ENCODE measurements at places on chromosomes 12 and 14.

- no peak for DNase-seq
Observed at GRCh38 chr12:49121047-49121696, 10.0 kb downstream of the TUBA1B start.

GRCh38 chr14:34113005-34113511, 162.2 kb upstream of the EGLN3 start:
- DNase-seq, result no peak

DNA sequence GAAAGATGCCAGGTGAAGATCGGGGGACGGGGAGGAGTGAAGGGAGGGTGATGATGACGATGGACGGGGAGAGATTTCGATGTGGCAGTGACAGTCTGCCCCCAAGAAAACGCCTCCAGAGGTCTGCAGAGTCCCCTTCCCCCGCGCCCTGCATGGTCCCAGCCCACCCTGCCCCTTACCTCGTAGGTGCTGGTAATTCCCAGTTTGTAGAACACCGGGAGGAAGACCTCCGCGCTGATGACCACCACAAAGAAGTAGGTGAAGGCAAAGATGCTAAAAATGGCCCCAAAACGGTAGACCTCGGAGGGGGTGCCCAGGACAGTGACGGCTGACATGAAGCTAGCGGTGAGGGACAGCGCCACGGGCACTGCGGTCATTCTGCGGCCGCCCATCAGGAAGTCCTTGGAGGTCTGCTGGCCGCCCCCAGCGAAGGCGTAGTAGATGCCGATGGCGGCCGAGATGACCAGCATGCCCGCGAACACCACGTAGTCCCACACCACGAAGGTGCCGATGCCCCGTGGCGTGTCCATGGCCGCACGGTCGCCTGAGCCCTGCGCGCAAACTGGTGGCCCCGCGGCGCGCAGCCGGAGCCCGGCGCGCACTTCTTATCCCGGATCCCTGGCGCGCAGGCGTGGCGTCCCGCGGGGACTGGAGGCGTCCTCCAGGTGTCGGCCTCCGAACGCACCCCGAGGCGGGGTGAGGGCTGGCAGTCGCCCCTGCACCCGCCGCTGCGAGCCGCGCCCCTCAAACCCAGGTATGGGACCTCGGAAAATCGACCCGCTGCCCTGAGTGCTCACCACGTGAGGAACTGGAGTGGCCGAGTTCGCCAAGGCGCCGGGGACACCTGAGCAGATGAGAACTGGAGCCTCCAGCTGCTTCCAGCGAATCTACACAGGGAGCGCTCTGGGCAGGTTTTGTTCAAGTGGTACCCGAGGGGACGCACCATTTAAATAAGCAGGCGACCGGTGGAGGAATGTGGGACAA, at the start of gene SLC5A8:
SLC5A8 (minus strand) TSS at position 920 of the 984 bp plus-strand sequence; CDS start at position 530, 390 bp downstream.
- no peak for DNase-seq

DNA sequence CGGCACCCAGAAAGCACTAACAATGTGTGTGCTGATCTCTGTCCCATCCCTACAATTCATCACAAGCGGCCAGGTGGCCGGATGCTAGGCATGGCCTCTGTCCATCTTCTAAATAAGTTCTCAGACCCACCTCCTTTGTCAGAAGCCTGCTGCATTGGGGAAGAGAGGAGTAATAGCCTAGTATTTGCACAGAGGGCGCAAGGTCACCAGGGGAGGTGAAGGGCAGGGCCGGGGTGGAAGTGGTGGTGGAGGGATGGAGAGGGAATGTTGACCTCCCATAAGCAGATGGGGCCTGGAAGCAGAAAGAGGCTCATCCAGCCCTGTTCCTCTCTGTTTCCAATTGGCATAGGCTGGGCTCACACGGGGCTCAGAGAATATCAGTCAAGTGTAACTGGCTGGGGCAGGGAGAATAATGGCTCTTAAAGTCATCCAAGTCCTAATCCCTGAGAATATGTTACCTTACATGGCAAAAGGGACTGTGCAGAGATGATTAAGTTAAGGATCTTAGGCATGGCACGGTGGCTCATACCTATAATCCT, 6.9 kb downstream of the RILPL1 start:
- no peak for DNase-seq

DNA sequence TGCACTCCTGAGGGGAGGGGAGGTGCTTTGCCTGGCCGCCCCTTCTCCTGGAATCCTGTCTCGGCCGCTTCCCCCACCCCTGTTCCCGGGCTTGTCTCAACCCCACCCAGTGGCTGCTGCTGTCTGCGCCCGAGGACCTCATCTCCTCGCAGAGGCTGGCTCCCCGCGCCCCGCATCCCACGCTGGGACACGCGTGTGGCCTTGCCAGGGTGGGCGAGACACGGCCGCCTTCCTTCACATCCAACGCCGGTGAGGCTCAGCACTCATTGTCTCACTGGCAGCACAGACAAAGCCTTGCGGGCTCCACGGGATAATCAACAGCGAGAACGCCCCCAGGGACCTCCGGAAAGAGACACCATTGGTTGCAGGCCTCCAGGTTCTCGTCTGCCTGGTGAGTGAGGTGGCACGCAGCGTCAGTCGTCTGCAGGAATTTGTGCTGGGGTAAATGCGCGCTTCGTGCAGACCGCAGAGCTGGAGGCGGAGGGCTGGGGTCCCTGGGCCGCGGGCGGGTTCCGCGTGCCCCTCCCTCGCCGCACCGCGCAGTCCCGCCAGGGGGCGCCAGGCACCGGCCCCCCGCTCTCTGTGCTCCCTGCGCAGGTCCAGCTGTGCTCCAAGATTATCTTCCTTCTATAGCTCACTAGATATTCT, 26.8 kb downstream of the CCDC177 start:
- DNase-seq, result peak; percentile 37

- DNase-seq, result no peak
Observed at GRCh38 chr14:68678471-68678870, 114.4 kb downstream of the ZFP36L1 start.

Measured in activated T-cell treated with anti-CD3 and anti-CD28 coated beads, Interleukin-2, amount 50 U/mL, for 48 hours (primary cell).